Cardiac ventricle fibroblast (primary cell): ENCODE measurements at places on chromosomes 4 and X. TPM values are rescaled to one million over a fixed set of nuclear protein-coding genes. Genes with fewer than 3 reads are reported as not detected.

EFNB1 gene
- 47.0 and 50.3 TPM in 2 replicates for total RNA-seq

CENPVL3 gene
- total RNA-seq, result not detected in 2 replicates

MAPK10 gene
- total RNA-seq, result 38.9 and 43.7 TPM in 2 replicates

MAGEA2 gene
- total RNA-seq, result not detected in 2 replicates
